Subcutaneous preadipocyte (primary cell): ENCODE measurements at places on chromosomes 12 and 14. TPM values are rescaled to one million over a fixed set of nuclear protein-coding genes. Genes with fewer than 3 reads are reported as not detected.

KRT81 gene
- total RNA-seq = not detected in 2 replicates

C12orf54 gene
- not detected in 2 replicates for total RNA-seq

CAPZA3 gene
- not detected in 2 replicates for total RNA-seq

GRIP1 gene
- total RNA-seq = under 0.01 TPM in 1 of 2 replicates, not detected in the other

PA2G4 gene
- 213 and 255 TPM in 2 replicates for total RNA-seq

GSG1 gene
- total RNA-seq = 1.6 and 2.9 TPM in 2 replicates

PTPRQ gene
- total RNA-seq = 2.2 and 4.9 TPM in 2 replicates

ACADS gene
- 10.6 and 10.7 TPM in 2 replicates for total RNA-seq

ADAMTS20 gene
- total RNA-seq = not detected in 2 replicates

TAS2R42 gene
- not detected in 2 replicates for total RNA-seq

EML5 gene
- total RNA-seq = under 0.01 TPM in 1 of 2 replicates, not detected in the other

PRICKLE1 gene
- 14.0 and 18.8 TPM in 2 replicates for total RNA-seq

CACNA1C gene
- total RNA-seq = 5.1 and 9.6 TPM in 2 replicates

STAC3 gene
- 0.59 and 0.73 TPM in 2 replicates for total RNA-seq

OR4M1 gene
- total RNA-seq = not detected in 2 replicates

ACOT6 gene
- not detected in 2 replicates for total RNA-seq

ASB2 gene
- under 0.01 TPM in 1 of 2 replicates, not detected in the other for total RNA-seq

CLEC4D gene
- not detected in 2 replicates for total RNA-seq

ERBB3 gene
- total RNA-seq = under 0.01 TPM in 2 replicates

MMP14 gene
- 320 and 373 TPM in 2 replicates for total RNA-seq

IRF2BPL gene
- 16.2 and 18.2 TPM in 2 replicates for total RNA-seq

AKAP6 gene
- total RNA-seq = 22.7 and 25.0 TPM in 2 replicates
